ENCODE measurements at places on chromosomes 13 and 19.

GRCh38 chr13:91318886-91319285, 28.6 kb upstream of the MIR17HG start:
- no peak for DNase-seq

DNA sequence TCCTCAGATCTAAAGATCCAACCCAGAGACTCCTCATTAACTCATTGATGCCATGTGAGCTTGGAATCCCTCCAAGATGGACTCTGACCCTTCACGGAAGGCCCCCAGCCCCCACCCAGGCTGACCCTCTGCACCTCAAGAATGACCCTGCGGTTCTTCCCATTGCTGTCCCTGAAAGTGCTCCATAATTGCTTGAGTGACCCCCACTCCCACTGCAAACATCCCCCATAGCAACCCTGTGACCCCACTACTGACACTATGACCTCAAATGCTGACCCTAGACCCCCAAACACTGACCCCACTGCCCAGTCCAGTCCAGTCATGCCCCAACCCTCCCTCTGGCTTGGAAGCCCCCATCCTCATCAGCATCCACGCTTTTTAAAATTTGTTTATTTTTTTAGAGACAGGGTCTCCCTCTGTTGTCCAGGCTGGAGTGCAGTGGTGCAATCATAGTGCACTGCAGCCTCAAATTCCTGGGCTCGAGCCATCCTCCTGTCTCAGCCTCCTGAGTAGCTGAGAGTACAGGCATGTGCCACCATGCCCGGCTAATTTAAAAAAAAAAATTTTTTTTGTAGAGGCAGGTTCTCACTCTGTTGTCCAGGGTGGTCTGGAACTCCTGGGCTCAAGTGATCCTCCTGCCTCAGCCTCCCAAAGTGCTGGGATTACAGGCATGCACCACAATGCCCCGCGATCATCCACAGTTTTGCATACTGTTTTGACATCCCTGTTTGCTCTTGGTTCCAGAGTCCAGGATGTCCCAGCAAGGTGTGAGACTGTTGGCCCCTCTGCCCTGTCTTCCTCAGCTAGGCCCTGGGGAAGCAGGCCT, 855 bp downstream of the LYL1 start:
- no peak for DNase-seq

DNA sequence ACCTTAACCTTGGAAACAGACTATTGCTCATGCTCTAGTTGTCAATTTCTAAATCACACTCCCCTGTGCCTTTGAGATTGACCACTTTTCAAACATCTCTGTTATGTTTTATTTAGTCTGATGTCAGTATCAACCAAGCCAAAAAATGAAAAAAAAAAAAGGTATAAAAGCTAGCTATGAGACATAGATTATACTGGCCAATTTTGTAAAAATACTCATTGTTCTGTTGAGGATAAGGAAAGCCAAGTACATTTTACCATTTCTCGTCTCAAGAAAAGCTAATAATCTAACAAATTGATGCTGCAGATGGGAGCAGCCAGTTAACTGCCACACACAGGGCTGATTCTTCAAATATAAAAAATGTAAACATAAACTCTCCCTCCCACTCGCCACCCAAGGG, 572.6 kb upstream of the KLF12 start:
- DNase-seq: peak; percentile 2

DNA sequence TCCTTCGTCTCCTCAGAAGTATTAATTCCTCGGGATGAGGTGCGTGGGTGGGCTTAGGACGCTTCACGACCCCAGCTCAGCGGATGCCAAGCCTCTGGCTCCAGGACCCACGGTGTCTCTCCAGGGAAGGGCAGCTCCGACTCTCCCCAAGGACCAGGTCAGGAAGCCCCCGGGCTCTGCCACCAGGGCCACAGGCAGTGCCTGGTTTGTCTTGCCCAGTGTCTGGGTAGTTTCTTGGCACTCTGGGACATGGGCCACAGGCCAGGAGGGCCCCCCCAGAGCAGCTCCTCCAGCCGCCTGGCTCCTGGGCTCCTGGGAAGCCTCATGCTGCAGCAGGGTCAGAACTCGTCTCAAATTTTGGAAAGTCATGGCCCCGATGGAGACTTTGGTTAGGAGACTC, 2.5 kb downstream of the PROZ start:
- no peak for DNase-seq

GRCh38 chr13:60331249-60332012, 65.6 kb upstream of the TDRD3 start:
- DNase-seq: no peak

DNA sequence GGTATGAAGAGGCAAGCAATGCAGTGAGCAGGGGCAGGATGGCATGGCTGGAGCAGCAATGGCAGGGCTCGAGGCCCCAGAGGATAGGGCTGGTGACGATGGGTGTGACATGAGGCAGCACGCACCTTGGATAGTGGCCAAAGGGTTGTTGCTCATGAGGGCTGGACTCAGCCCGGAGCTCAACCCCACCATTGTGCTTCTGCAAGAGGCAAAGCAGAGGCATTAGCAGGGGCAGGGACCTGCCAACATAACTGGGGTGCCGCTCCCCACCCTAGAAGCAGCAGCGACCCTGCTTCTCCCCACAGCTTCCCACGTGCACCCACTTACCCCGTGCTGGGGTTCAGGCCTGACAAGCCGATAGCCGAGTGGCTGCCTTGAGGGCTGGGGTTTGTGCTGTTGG, 15.8 kb downstream of the ZNF574 start:
- DNase-seq: no peak

GRCh38 chr13:42354241-42355091, 82.5 kb downstream of the AKAP11 start:
- DNase-seq: peak; percentile 98
